NCI-H187 (cell line): ENCODE measurements at places on chromosomes 5 and 9.
A peak's percentile ranks its signal among the peaks of the same experiment; 100 is the strongest.

- DNase-seq, result no peak
These were observed 3.0 kb downstream of the LECT2 start for GRCh38 chr5:135951807-135952206.

DNA sequence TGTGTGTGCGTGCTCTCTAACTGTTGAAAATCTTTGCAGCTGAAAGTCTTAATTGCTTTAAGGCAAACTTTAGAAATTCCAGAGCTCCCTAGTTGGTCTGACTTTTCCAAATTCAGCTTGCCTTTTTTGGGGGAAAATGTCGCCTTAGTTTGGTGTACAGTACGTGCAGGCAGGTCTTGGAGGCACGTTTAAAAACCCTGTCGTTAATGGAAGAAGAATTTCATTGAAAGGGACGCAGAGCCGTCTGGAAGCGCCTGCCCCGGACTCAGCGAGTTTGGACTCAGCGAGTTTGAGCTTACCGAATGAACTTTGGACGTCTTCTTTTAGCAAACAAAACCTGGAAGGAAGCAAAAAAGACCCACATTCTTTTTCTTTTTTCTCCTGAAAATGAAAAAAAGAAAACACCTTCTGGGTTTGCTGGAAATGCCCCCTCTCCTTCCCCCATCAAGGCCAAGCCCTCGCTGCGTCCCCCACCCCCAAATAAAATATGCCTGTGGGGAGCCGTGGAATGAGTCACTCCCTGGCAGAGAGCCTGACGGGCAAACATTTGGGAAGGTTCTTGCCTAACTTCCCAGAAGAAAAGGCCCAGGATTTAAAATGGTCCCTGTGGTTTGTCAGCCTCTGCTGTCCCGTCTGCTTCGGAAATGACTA lies 1.5 kb downstream of the NEK6 start:
- DNase-seq, result no peak

DNA sequence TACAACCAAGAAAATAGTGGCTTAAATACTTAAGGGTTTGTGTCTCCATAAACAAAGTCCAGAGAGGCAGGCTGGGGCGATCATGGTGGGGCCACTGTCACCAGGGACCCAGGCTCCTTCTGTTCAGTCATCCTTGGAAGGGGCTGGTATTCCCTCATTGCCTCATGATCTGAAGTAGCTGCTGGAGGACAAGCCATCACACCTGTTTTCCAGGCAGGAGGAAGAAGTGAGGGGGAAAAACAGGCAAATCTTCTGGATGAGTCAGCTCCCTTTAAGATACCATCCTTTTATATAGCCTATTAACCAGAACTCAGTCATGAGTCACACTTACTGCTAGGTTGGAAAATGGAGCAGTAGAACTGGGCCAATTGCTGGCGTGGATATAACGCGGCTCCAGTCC lies 92.3 kb downstream of the DAP start:
- DNase-seq, result no peak

- no peak for DNase-seq
These were observed 215.3 kb downstream of the TLR4 start for GRCh38 chr9:117919538-117919937.

- no peak for DNase-seq
These were observed 96.9 kb downstream of the NNT start for GRCh38 chr5:43699910-43700309.

- DNase-seq, result peak; percentile 69
These were observed 511 bp downstream of the ARL15 start for GRCh38 chr5:54309691-54310432.

DNA sequence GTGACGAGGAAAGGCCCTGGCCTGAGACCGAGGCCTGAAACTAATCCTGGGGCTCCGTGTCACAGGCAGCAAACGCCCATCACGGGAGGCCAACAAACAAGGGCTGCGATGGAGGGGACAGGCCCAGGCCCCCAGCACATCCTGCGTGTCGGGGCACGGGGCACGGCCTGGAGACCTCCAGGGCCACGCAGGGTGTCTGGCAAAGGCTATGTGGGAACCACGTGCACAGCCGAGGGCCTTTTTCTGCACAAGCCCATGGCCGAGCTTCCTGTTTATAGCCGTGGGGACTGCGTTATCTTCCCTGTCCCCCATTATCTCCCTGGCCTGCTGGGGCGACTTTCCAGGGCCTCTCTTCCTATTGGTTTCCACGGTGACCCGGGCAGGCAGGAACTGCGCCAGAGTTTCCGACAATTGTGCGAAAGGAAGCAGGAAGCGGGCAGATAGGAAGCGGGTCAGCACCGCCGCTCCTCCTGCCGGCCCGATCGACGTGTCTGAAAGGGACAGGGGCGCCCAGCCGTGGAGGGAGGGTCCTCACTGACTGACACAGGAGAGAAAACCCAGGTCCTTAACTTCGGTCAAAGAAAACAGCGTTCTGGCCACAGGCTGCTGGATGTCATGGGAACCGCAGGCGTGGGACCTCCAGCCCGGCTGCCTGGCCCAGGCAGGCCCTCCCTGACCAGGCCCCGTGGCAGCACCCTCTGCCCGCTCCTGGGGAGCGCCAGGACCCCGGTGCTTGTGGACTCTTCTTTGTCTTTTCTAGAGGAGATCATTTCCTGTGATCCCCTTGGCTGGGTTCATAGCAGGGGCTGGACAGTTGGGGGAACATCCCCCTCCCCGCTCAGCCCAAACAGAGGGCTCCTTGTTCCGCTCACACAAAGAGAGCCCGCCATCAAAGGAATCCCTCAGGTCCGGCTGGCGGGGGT lies 29.1 kb upstream of the SEC16A start:
- no peak for DNase-seq

- DNase-seq, result no peak
These were observed 160.9 kb downstream of the FOCAD start for GRCh38 chr9:20844916-20845315.

GRCh38 chr5:73607228-73607627 lies 18.8 kb upstream of the ARHGEF28 start:
- no peak for DNase-seq

- DNase-seq, result no peak
These were observed 22.9 kb upstream of the PIK3R1 start for GRCh38 chr5:68192679-68193060.

DNA sequence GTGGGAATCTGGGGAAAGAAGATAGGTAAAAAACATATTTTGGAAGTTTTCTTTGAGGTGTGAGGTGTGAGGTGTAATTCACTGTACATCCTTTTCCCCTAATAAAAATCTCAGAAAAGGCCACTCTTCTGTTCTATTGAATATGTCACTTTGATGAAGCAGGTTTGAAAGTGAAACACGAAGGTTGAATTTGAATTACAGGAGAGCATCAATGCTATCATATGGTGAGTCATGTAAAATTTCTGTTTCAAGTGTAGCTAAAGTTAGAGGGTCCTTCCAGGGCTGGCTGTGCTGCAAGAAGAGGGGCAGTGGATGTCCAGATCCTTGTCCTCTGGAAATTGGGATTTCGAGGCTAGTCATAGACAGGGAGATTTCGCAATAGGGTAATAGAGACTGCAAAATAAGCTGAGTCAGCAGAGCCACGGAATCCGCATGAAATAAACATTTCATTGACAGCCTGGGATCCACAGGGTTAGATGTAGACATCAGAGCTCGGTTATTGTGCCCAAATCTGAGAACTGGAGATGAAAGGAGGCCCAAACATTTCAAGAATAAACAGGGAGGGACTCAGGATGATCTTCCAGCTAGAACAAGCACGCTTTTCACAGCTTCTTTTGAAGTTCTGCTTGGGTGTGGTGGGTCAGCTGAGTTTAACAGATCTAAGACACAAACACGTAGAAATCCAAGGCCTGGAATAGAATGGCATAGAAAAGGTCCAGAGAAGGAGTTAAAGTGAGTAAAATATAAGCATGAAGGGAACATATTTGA lies 194.4 kb upstream of the CDKN2B start:
- peak; percentile 41 for DNase-seq
